ENCODE measurements at places on chromosomes 6 and 20. TPM values are rescaled to one million over a fixed set of nuclear protein-coding genes. Genes with fewer than 3 reads are reported as not detected.

The LST1 gene
- 9.0 TPM for total RNA-seq

The QRSL1 gene
- total RNA-seq = 22.0 TPM

- DNase-seq = no peak
These were observed 22.9 kb downstream of the NT5E start for GRCh38 chr6:85472744-85473143.

DNA sequence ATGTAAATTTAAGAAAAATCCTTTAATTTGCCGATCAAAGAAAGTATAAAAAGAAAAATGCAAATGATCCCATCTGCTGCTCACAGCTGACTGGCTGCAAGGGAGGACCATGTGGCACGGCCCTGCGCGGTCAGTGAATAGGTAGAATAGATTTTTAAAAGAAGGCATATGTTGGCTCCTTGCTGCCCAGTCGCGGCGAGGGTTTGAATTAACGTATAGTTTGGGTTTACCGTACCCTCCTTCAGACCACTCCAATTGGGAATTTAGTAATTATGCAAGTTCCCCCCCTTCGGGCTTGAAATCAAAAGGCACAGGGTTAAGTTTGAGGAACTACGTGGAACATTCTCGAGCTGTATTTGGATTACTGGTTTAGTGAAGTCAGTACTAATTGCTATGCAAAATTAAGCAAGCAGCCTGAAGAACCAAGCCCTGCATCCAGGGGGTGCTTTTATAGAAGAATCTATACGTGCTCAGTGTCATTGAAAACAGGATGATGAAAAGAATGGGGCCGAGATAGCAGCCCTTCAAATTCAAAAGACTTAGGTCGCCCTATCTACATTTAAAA is 1.1 kb upstream of the BEND3 start:
- no peak for DNase-seq

DNA sequence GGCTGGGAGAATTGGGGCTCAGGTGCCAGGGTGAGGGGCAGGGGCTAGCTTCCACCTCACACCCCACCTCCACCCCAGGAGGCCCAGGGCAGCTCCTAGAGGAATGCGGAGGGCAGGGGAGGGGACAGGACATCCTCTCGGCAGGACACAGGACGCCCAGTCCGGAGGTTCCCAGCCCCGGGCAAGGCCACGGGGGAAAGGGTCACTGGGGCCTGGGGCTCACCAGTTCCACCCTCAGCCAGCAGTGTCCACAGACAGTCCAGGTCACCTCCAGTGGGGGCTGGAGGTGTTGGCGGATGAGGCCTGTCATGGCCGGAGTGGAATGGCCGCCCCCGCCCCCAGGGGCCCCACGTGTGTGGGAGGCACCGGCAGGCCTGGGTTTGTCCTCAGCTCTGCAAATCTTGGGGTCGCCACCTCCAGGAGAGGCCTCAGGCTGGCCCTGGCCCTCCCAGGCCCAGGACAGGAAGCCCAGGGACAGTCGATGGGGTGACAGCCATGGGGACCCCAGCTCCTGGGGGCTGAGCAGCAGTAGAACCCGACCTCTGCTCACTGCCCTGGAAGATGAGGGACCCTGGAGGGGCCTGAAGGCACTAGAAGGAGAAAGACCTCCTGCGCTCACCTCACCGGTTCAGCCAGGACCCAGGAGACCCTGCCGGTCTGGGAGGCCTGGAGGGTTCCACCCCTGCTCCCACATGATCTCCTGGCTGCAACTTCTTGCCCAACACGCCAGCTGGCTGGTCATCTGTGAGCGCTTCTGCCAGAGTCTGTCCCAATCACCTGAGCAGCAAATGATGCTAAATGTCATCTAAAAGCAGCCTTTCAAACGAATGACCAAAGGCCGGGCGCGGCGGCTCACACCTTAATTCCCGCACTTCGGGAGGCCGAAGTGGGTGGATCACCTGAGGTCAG is 13.0 kb upstream of the ABHD16B start:
- no peak for DNase-seq

Data from Right ventricle myocardium inferior (tissue), 1 donor.